ENCODE measurements at places on chromosomes 16 and 17. TPM values are rescaled to one million over a fixed set of nuclear protein-coding genes. Genes with fewer than 3 reads are reported as not detected.

The SALL1 gene
- 6.7 TPM for total RNA-seq

GRCh38 chr17:21376081-21376758 lies at the start of gene KCNJ12:
Gene KCNJ12 (plus strand): TSS chr17:21376357. CDS start chr17:21415343, 38,986 bp downstream.
- no peak for DNase-seq

The NPIPA7 gene
- 9.3 TPM for total RNA-seq

DNA sequence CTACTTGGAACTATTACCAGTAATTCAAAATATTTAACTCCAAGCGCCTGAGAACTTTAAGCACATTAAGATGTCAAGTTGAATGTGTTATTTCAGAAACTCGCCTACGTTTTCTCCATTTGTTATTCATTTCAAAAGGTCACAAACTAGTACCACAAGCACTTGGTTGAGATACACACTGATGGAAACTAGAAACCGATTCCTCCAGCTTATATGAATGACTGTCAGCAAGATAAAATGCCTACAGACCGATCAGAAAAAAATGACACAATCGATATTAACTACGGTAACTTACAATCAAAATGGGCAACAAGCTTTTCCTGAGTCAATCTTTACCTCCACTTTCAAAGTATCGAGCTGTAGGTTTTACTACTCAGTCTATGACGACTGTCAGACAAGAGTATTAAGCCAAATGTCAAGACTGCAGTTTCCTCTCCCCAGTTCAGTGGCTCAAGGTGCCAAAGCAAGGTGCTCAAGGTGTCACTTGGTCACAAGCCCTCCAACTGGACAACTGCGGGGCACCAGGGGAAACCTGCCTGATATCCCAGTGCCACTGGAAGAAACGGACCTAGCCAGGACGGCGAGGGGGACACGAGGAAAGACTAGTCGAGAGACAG lies 678 bp downstream of the SRP68 start:
- DNase-seq, result no peak

GRCh38 chr16:79463841-79464240 lies 136.7 kb downstream of the MAF start:
- DNase-seq, result no peak

The FOXC2 gene
- 0.35 TPM for total RNA-seq

DNA sequence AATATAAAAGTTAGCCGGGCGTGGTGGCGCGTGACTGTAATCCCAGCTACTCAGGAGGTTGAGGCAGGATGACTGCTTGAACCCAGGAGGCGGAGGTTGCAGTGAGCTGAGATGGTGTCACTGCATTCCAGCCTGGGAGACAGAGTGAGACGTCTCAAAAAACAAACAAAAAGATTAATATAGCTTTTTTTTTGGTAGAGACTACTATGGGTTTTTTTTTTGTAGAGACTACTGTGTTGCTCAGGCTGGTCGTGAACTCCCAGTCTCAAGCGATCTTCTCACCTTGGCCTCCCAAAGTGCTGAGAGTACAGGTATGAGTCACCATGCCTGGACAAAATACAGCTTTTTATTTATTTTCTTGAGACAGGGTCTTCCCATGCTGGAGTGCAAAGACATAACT lies 20.2 kb downstream of the ZNRF1 start:
- no peak for DNase-seq

The WNK4 gene
- 1.5 TPM for total RNA-seq

The ACTG1 gene
- total RNA-seq, result 4,502 TPM

DNA sequence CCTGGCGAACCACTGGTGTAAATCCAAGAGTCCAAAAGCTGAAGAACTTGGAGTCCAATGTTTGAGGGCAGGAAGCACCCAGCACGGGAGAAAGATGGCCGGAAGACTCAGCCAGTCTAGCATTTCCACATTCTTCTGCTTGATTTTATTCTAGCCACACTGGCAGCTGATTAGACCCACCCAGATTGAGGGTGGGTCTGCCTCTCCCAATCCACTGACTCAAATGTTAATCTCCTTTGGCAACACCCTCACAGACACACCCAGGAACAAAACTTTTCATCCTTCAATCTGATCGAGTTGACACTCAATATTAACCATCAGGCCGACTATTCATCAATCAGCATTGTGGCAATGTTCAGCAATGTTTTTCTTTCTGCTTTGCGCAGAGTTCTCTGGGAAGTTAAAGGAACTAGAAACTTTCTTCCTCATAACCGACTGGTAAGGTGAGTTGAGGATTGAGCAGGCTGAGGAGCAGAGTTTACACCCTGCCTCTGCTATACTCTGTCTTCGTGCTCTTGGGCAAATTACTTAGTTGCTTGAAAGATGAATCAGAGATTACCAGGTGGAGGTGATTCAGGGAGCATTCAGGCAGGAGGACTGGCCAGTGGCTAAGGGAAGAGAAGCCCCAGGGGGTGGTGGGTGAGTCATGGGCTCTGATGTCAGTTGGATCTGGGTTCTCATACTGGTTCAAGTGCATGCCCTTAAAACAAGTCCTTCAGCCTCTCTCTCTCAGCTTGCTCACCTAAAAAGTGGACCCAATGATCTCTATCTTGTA lies 28.2 kb upstream of the BRD7 start:
- DNase-seq, result no peak

DNA sequence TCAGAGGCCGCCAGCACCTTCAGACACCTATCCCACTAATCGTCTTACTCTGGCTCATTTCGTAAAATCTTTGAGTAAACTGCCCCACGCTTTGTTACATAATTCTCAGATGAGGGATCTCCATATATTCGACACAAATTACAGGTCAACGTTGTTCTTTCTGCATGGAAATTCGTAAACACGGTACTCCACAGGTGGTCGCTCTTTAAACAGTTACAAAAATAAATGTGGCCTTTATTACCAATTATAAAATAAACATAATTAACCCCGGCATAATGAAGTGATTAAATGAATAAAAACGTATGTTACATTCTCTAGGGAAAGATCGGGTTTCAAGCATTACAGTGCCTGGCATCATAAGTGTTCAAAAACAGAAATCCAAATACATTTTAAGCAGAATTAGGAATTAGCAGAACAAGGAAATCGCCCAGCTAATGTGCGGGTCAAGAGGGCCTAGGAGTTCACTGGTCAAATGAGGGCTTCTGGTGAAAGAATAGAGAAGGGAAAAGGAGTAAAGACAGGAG lies 943 bp upstream of the PIP4K2B start:
- DNase-seq, result no peak
